Liver (tissue), 10 donors: ENCODE measurements at places on chromosomes 7 and 10. TPM values are rescaled to one million over a fixed set of nuclear protein-coding genes. Genes with fewer than 3 reads are reported as not detected.

SPDYE2 gene
- not detected for total RNA-seq

LEP gene
- not detected for total RNA-seq

DENND2A gene
- 7.4 TPM for total RNA-seq

PNLIPRP2 gene
- total RNA-seq: not detected

MGAM2 gene
- 0.59 TPM for total RNA-seq

MIOS gene
- total RNA-seq: 35.6 TPM

DYNC1I1 gene
- total RNA-seq: 0.67 TPM

PCLO gene
- total RNA-seq: 0.84 TPM

SPACDR gene
- 0.33 TPM for total RNA-seq

SPDYE11 gene
- total RNA-seq: not detected

LRMDA gene
- 12.2 TPM for total RNA-seq

EPDR1 gene
- total RNA-seq: 10.4 TPM

NUPR2 gene
- total RNA-seq: not detected

NEUROD6 gene
- not detected for total RNA-seq

MSMB gene
- total RNA-seq: not detected

HGF gene
- 18.4 TPM for total RNA-seq

AKR1C4 gene
- 3.2 TPM for total RNA-seq

SGMS1 gene
- total RNA-seq: 98.2 TPM

TOMM7 gene
- total RNA-seq: 39.2 TPM

SCIN gene
- total RNA-seq: 0.23 TPM

COL17A1 gene
- total RNA-seq: 1.7 TPM

STAG3 gene
- total RNA-seq: 0.28 TPM

PLAU gene
- 1.0 TPM for total RNA-seq

TACC2 gene
- 8.9 TPM for total RNA-seq

OR2A5 gene
- total RNA-seq: not detected

HYAL4 gene
- total RNA-seq: not detected

ITIH5 gene
- total RNA-seq: 1.3 TPM

SPDYE5 gene
- total RNA-seq: not detected

EMX2 gene
- total RNA-seq: not detected

OPN1SW gene
- total RNA-seq: not detected

KIF11 gene
- 29.2 TPM for total RNA-seq

TUBB8 gene
- not detected for total RNA-seq

UTF1 gene
- total RNA-seq: not detected

TAS2R38 gene
- total RNA-seq: not detected

AS3MT gene
- total RNA-seq: 38.1 TPM

PTPRN2 gene
- total RNA-seq: 1.9 TPM

VSTM4 gene
- 3.0 TPM for total RNA-seq

CALML3 gene
- not detected for total RNA-seq

TMEM236 gene
- 0.28 TPM for total RNA-seq

ITPRID1 gene
- not detected for total RNA-seq

AP3M1 gene
- 20.2 TPM for total RNA-seq

MAGI2 gene
- 0.79 TPM for total RNA-seq

DNAJB12 gene
- total RNA-seq: 22.0 TPM

CYP3A5 gene
- 1,413 TPM for total RNA-seq

VSTM2A gene
- not detected for total RNA-seq

CPEB3 gene
- 8.4 TPM for total RNA-seq

STEAP4 gene
- total RNA-seq: 3.7 TPM

ADARB2 gene
- total RNA-seq: 0.59 TPM

AMPH gene
- total RNA-seq: 0.25 TPM

TEX36 gene
- not detected for total RNA-seq

ASB4 gene
- total RNA-seq: 0.50 TPM

NUTM2E gene
- total RNA-seq: 0.08 TPM

HECW1 gene
- total RNA-seq: not detected

NPSR1 gene
- total RNA-seq: not detected

WBP1L gene
- 25.3 TPM for total RNA-seq

DGKI gene
- 0.37 TPM for total RNA-seq

EDRF1 gene
- total RNA-seq: 14.1 TPM

EGFR gene
- 37.0 TPM for total RNA-seq

GOT1 gene
- 137 TPM for total RNA-seq
